CD4-positive, alpha-beta T cell treated with Interleukin-17A for 4 hours (primary cell): ENCODE measurements at places on chromosomes 5 and 9.

DNA sequence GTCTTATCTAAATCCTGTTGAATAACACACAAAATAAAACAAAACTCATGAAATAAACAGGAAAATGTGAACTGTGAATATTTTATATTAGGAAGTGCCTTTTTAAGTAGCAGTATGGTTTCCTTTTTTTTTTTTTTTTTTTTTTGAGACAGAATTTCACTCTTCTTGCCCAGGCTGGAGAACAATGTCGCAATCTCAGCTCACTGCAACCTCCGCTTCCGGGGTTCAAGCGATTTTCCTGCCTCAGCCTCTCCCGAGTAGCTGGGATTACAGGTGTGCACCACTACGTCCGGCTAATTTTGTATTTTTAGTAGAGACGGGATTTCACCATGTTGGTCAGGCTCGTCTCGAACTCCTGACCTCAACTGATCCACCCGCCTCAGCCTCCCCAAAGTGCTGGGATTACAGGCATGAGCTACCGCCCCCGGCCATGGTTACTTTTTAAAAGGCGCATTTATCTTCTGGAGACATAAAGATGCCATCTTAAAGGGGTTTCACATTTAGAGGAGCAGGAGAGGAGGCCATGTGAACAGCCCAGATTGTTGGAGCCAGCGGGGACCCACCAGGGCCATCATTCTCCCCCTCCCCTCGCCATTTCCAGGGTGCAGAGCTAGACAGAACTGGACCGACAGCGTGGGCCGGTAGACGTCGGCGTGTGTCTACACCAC is 64.1 kb downstream of the ROR2 start:
- DNase-seq, result no peak

- no peak for DNase-seq
These were observed 46.3 kb downstream of the DROSHA start for GRCh38 chr5:31485376-31486207.

DNA sequence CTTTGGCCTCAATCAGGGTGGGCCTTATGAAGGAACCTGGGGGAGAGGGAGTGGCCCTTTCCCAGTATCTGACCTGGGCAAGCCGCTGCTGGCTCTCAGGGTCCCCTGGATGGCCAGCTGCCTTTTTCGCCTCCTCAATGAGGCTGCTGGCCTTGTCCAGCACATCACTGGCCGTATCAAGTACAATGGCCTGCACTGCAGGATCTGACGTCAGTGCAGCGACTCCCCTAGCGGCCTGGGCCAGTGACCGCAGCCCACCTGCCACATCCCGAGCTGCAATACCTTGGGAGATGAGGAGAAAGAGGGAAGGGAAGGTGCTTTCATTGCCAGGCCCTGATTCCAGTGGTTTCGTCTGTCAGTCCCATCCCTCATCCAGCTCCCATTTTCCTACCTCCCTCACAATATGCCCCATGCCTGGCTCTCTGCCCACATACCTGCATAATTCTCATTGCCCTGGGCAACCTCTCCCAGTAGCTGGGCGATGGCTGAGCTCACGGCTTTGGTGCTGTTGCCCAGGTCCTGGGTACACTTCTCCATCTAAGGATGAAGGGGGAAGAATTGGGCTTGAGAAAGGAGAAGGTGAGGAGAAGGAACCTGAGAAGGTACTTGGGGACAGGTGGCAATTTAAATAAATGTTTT is 19.1 kb downstream of the TLN1 start:
- no peak for DNase-seq

DNA sequence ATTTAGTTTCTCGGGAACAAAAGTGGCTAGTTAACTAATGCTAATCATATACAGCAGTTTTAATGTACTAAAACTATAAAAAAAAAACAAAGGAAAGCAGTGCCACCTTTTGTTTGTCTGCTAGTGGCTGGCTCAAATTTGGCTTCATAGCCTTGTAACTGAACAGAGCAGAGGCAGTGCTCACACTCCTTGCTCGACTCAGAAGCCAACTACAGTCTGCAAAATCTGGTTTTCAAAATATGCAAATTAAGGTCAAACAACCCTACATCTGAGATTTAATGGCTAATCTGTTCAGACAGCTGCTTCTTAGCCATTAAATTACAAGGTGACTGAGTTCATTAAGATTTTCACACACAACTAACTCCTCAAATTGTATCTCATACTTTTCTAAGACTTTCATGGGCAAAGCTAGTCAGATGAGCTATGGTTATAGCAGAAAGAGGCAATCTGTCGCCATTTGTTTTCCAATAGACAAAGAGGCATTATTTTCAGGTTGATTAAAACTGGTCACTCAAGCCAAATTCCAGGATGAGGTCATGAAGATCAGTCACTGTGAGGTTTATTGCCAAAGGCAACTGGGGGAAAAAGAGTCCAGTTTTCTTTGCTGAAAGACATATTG is 56.8 kb upstream of the EPB41L4A start:
- DNase-seq, result no peak

GRCh38 chr5:178797101-178797521 is 62.6 kb upstream of the ZNF354B start:
- no peak for DNase-seq

DNA sequence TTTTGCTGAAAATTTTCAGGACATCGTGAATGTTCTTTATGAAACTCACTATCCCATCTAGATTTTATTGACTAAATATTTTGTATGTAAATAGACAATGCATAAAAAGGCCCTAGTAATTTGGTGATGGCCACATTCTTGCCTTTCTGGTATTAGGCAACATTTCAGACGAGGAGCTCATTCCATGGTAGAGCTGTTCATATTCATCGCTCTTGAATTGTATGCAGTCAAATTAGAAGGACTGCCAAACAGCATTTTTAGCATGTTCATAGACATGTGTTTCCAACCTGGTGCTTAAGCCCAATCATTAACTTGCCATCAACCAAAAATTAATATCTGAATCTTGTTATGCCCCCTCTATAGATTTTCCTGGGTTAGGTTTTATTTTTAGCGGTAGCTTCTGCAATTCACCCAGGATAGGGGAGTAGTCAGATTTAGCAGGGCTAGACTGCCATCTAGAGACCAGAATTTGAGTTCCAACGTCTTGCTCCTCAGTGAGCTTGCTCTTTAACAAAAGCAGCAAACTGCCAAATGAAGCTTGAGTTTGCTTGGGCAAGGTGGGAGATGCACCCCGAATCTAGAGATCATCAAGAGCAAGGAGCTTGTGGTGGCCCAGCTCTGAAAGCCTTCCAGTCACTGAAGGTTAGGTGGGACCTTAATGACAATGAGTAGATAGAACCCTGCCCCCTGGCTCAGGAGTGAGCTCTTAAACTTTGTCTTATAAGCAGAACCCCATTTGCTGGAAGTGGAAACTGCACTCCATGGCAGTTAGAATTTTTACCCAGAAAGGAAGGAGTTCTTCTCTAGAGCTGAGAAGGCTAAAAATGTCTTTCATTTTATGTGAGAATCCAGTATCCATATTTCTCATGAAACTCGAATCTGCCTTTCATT is 456.2 kb downstream of the RASEF start:
- DNase-seq, result no peak

GRCh38 chr5:124301850-124302249 is 444.6 kb downstream of the ZNF608 start:
- no peak for DNase-seq

GRCh38 chr5:11898-12297 is 80.1 kb upstream of the PLEKHG4B start:
- no peak for DNase-seq

DNA sequence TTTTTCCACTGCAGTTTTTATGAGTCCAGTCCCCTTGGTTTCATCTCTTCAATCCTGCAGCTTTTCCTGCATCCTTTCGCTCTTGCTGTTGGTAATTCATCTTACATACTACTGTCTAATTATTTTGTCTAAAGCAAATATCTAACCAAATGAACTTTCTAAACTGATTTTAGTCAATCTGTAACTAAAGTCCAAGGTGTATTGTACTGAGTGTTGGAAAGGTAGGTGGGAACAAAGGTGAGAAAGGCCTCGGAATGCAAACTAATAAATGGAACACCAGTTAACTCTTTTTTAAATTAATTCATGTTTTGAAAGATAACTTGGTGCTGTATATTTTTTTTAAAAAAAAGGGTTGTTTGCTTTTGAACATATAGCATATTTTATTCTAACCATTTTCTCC is 152.7 kb upstream of the CYLC2 start:
- DNase-seq, result no peak

- no peak for DNase-seq
These were observed 77.3 kb upstream of the ZNF366 start for GRCh38 chr5:72584466-72584865.

DNA sequence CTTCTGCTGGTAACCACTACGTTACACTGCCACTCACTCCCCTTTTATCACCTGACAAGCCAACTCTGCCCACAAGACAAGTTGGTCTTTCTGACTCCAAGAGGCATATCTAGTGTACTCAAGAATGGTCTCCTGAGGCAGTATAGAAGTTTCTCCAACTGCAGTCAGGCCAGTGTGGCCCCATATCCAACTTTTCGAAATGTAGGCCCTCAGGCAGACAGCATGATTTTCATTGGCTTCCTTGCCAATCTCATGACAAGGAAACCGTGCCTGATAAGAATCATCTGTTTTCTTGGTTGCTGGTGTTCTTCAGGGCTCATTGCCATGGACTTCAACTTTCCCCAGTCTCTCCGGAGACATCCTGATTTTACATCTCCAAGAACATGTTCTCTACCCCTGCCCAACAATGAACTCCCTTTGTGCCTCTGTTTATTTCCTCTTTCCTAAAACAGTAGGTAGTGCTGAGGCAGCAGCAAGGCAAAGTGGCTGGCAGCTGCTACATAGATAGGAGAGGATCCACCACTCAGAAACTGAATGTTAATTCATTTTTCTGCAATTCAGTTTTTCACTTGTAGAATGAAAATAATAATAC is 62.6 kb upstream of the SEMA6A start:
- no peak for DNase-seq

DNA sequence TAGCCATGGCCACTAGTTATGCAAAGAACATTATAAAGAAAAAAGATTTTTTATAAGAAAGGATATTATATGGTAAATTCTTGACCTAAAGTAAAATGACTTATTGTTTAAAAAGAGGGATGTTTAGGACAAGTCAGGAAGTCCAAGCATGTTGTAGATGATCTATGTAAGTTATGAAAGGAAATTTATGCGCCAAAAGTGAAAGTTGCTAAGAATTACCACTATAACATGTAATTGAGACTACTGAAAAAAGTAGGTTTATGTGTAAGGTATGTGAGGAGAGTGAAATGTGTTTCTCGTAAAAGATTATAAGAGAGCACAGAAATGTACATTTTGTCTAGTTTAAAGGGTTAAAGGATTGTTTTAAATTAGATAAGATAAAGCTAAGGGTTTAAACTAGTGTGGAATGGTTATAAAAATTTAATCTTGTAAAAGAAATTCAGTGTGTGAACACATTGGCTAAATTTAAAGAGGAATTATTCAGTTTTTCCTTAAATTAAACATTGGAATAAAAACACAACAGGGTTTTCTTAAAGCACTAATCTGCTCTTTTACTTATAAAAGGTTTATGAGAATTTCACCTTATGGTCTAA is 1100.4 kb upstream of the EDIL3 start:
- DNase-seq, result no peak

- DNase-seq, result no peak
These were observed 195.7 kb downstream of the NR3C1 start for GRCh38 chr5:143207563-143208364.

- no peak for DNase-seq
These were observed 12.6 kb upstream of the CCNG1 start for GRCh38 chr5:163424836-163425235.

GRCh38 chr5:141605523-141606277 is 13.1 kb downstream of the DIAPH1 start:
- DNase-seq, result peak; percentile 75
